ENCODE measurements at places on chromosomes 1 and 21. TPM values are rescaled to one million over a fixed set of nuclear protein-coding genes. Genes with fewer than 3 reads are reported as not detected.

ZNF593 gene
- total RNA-seq, result 18.7 TPM

CPTP gene
- 20.9 TPM for total RNA-seq

GRCh38 chr1:45669859-45670655, 16.3 kb downstream of the GPBP1L1 start:
- DNase-seq, result no peak

CRYBG2 gene
- 67.0 TPM for total RNA-seq

DNA sequence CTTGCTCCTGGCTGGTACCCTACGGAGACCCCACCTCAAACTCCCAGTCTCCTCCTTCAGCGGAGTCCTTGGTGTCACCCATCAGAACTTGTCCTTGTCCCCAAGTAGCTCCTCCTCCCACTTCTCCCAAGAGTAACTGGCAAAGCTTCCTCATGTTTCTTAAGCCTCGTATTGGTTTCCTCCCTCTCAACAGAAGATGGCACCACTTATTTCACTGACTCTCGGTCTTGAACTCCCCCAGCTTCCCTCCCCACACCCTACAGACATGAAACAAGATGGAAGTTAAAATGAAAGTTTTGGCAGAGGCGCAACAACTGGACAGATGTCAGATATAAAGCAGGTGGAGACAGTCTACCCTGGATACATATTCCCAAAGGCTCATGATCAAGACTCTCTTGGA, 13.4 kb downstream of the RAB7B start:
- no peak for DNase-seq

DNA sequence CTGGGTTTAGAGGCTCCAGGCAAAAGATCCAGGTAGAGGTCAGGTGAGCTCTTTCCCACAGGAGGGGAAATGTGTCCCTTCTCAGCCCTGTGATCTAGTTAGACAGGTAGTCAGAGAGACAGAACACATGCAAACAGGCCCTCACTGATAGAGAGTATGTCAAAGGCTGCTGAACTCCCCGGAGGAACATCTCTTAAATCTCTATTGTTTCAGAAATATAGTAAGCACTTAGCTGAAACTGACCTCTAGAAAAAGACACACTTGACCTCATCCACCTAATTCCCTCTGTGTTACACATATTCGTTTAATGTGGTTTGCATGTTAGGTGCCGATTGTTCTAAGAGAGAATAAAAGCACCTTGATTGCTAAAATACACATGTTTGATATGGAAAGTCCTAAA, 23.3 kb downstream of the SUSD4 start:
- DNase-seq, result no peak

AIRE gene
- total RNA-seq, result 0.25 TPM

AMY1A gene
- total RNA-seq, result not detected

Data from vagina (tissue), 2 donors.